ENCODE measurements at places on chromosomes 7 and 10.

- no peak for DNase-seq
Observed at GRCh38 chr7:7417851-7418250, 117.8 kb downstream of the COL28A1 start.

DNA sequence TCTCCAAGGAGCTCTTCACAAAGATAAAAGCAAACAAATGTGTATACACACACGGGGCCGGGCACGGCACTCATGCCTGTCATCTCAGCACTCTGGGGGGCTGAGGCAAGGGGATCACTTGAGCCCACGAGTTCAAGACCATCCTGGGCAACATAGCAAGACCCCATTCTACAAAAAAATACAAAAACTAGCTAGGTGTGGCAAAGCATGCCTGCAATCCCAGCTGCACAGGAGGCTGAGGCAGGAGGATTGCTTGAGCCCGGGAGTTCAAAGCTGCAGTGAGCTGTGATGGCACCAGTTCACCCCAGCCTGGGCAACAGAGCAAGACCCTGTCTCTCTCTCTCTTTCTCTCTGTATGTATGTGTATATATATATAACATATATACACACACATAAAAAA lies 22.3 kb downstream of the TTYH3 start:
- no peak for DNase-seq

GRCh38 chr7:114943953-114944744 lies 22.3 kb downstream of the MDFIC start:
- no peak for DNase-seq

DNA sequence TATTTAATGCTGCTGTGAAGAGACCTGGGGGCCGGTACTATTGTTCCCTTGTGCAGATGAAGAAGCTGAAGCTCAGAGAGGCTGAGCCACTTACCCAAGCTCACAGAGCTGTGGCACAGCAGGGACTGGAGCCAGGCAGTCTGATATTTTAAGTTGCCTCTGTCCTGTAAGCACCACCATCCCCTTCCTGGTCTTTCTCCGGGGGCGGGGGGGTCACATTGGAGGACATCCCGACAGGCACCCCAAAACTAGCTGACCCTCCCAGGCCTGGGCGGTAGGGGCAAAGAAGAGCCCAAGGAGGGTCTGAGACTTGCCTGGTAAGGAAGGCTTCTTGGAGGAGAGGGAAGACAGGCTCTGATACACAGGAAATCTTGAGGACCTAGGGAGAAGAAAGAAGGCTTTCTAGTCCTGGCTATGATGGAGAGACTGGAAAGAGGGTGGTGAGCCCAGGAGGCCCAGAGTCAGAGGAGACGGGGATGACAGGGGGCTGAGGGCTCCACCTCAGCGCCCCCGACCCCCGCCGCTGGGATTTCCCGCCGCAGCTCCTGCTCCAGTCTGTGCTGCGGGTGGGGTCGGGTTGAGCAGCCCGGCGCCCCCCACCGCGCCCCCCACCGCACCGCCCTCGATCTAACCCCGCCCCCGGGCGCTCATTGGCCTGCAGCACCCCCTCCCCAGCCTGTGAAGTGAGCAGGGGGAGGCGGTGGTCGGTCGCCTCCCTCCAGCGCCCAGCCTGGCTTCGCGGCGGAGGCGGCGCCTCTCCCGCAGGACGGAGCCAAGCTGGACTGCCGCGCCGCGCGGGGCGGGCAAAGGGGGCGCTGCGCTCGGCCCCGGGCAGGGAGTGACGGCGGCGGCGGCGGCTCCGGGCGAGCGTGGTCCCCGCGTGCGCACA lies at the start of gene ADCYAP1R1:
ADCYAP1R1 (plus strand) TSS at position 711 of the 889 bp plus-strand sequence. CDS start 10,957 bp downstream, outside the sequence.
- peak; percentile 46 for DNase-seq

DNA sequence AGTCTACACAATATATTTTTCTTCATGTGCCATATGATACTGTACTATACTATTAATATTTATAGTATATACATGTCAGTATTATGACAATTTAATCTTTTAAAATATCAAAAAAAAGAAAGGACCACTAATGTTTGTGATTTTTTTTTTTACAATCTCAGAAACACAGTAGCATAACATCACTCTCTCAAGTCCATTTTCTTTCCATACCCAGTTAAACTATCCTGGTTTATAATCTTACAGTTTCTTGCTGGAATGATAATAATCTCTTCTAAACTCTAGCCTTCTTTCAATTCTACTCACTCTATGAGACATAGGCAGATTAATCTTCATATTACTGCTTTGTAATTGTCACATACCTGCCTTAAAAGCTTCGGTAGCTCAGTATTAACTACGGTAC lies 8.9 kb upstream of the PHYHIPL start:
- DNase-seq: no peak

- no peak for DNase-seq
Observed at GRCh38 chr7:150564566-150564965, 2.6 kb upstream of the GIMAP4 start.

GRCh38 chr10:3407208-3407607 lies 234.6 kb upstream of the PITRM1 start:
- no peak for DNase-seq

GRCh38 chr7:122211362-122211761 lies 67.3 kb upstream of the AASS start:
- DNase-seq: no peak

- no peak for DNase-seq
Observed at GRCh38 chr7:27593226-27593625, 69.5 kb downstream of the HIBADH start.

GRCh38 chr7:31549611-31550010 lies 35.7 kb downstream of the ITPRID1 start:
- DNase-seq: no peak

DNA sequence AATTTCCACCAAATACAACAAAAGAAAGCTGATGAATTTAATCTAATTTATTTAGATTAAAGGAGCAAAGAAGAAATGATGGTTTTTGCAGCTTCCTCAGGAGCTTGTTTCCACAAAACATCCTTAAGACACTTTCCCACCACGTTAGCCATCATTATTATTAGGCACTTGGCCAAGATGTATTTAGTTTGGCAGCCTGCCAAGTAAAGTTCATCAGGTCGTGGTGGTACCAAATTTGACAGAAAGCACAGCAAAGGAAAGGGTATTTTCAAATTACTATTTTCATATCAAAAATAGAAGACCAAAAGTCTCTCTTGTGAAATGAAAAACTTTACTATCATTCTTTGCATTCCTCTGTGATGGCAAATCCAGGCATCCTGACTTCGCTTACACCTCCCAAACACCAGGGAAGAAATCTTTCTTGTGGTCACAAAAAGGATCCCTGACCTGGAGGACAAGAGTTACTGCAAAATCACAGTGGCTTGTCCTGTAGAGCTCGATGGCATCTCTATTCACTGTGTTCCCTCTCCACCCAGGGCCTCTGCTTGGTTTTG lies 123.1 kb upstream of the INHBA start:
- DNase-seq: no peak

GRCh38 chr7:78904983-78905382 lies 548.5 kb downstream of the MAGI2 start:
- no peak for DNase-seq

DNA sequence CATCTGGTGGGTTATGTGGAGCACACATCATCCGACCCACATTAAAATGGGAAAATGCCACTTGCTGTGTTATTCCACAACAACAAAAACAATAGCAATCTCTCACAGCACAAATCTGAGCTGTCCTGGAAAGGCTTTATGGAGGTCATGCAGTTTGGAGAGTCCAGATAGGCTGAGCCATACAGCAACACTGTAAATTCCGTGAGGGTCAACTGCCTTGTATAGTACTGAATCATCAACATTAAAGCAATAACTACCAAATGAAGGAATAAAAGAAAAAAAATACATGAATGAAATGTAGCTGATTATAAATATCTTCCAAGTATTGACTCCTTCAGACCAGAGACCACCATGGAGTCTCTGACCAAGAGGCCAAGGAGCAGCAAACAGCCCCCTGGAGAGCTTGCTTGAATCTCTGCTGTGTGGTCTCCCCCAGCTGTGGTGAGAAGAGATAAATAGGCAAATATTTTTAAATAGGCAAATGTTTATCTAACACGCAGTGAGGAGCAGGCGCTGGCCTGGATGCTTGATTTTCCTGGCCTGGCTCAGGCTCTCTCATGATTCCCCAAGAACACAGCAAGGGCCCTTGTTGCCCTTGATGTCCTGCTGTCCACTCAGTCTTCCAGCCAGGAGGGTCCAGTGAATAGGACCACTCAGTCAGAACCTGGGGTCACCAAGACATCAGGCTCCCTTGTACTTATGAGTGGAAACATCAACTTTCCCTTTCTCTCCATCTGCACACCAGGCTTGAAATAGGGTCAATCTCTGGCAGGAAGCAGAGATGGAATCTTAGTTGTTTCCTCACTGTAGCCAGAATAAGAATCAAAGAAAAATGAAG lies 1021.3 kb downstream of the XPNPEP1 start:
- DNase-seq: no peak

GRCh38 chr10:7135188-7135587 lies 275.6 kb downstream of the SFMBT2 start:
- DNase-seq: no peak

DNA sequence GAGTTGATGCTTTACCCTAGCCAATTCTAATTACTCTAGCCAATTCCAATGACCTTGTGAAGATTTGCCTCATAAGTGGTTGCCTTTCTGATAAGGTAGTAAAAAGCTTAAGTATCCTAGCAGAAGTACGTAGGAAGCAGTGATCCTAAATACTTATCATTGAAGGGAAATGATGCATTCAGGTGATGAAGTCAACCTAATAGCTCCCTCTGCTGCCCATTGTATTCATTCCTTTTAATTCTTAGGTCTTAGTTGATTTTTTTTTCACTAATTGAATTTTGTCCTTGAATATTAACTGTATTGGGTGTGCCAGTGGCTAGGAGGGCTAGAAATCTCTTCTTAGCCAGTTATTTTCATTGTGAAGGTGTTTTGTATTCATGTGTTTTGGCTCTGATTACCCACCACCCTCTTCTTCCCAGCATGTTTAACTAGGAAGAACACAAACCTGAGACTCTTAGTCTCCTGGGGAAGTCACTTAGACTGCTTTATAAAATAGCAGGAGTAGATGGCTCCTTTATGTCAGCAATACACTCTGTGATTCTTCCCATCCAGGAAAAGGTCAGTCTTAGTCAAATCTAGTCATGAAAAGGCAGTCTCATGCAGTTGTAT lies 46.3 kb downstream of the PLEKHA8 start:
- no peak for DNase-seq

- no peak for DNase-seq
Observed at GRCh38 chr7:10083766-10084165, 889.9 kb upstream of the PHF14 start.

DNA sequence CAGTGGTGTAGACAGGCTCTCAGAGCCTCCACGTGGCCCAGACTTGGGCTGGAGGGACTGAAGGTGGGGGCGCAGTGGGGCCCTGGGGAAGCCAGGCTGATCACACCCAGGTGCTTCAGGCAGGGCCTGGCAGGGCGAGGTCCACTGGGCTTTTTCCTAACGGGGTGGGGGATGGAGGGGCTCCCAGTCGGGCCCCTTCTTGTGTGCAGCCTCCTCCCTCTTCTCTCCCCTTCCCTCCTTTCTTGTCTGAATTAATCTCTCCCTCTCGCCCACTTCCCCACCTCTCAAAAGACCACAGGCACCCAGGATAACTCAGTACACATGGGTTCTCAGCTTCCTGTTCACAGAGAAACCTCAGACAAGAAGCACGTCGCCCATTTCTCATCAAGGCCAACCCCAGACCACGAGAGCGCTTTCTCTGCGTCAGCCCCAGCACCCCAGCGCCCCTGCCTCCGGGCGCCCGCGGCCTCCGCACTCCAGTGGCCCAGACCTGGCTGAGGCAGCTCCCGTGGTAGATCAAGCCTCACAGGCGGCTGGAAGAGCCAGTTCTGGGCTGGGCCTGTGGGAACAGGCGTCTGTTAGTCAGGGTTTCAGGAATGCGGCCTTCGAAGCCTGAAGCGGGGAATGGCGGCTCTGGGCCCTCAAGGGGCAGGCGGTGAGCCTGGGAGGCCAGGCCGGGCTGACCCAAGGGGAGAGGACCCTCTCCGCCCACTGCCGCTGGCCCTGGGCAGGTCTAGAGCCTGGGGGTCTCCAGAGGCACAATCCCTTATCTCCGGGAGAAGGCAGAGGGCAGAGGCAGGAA lies 50.6 kb downstream of the PWWP2B start:
- DNase-seq: no peak

DNA sequence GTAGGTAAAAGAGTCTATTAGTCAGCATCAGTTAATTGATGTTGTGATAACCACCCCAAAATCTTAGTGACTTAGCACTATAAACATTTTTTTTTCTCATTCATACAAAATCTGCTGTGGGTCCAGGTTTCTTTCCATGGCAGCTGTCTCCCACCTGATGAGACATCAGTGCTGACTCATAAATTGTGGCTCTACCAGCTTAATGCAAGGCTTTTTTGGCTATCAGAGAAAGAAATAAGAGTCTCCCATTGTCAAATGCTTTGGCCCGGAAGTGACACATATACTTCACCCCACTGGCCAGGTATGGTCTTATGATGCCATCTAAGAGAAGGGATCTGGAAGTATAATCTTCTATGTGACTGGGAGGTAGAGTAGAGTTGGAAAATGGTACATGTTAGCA lies 14.5 kb downstream of the DNAJB9 start:
- DNase-seq: no peak

DNA sequence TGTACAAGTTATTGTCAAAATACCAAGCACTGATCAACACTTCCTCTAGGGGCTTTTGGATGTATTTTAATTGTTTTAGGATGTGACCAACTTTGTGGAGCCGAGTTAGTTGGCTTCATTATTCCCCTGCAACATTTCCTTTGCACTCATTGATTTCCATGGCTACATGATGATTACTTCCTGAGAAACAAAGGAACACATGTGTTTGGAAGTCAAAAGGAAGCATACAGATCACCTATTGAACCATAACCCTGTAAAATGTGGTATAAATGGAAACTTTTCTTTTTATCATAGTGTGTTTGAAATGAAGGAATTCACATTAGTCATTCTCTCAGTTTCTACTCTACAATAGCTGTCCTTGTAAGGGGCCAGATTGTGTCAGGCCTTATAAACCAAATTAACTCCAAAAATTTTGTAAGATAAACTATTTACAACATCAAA lies 32.2 kb upstream of the EXOC6 start:
- no peak for DNase-seq

DNA sequence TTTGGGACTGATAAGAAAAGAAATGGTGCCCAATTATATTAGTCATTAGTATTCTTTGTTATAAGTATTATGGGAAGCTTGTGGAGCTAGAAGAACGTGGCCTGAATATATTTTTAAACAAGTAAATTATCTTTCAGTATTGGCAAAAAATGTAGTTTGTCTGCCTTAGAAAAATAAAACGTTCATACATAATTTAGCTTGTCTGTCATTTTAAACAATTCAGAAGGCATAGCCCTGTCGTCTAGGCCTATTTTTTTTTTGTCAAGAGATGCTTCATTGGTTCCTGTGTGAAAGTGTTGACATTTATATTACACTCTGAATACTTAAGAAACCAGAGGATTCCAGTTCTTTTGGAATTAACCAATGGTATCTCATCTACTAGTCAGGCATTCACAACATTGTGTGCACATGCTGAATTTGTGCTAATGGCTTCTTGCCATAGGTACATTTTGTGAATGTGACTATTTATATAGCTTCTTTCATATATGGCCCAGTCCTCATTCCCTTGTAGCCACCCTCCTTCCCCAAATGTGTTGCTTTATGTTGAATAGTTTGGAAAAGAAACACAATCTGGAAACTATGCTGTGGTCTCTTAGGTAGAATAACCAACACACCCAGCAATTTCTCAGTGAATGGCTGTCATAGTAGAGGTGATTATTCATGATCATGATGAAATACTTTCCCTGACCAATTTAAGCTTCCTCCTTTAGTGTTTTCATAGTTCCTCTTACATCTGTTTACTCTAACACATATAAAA lies 435.8 kb downstream of the EXOC4 start:
- DNase-seq: no peak

- peak; percentile 77 for DNase-seq
Observed at GRCh38 chr7:1169409-1170368, 9.7 kb upstream of the ZFAND2A start.

Measured in globus pallidus (tissue), 1 donor.